ENCODE measurements at places on chromosomes 16 and 17. TPM values are rescaled to one million over a fixed set of nuclear protein-coding genes. Genes with fewer than 3 reads are reported as not detected.

GRCh38 chr17:67105213-67105612 lies 60.9 kb downstream of the CACNG1 start:
- H3K4me3 ChIP-seq, result no peak overlapping the region
- H3K36me3 ChIP-seq, result peaks cover 35% of the 10 kb centered on the region
- no peaks in the 10 kb centered on the region for H3K4me1 ChIP-seq
- no peak overlapping the region for H3K27ac ChIP-seq
- no peaks in the 10 kb centered on the region for H3K27me3 ChIP-seq

GRCh38 chr17:40356990-40357881 lies 7.3 kb downstream of the GJD3 start:
- H3K4me3 ChIP-seq, result no peak overlapping the region
- peaks cover 34% of the 10 kb centered on the region for H3K4me1 ChIP-seq
- H3K27ac ChIP-seq, result no peak overlapping the region
- DNase-seq, result no peak
- peaks cover 12% of the 10 kb centered on the region for H3K27me3 ChIP-seq

- H3K27ac ChIP-seq, result no peak overlapping the region
- H3K4me1 ChIP-seq, result peaks cover 10% of the 10 kb centered on the region
- no peak for DNase-seq
Measured at GRCh38 chr17:8687737-8688466, 56.7 kb downstream of the CCDC42 start.

- H3K27ac ChIP-seq, result no peak overlapping the region
- no peak for DNase-seq
- H3K36me3 ChIP-seq, result peaks cover 5% of the 10 kb centered on the region
- no peaks in the 10 kb centered on the region for H3K27me3 ChIP-seq
- H3K4me1 ChIP-seq, result no peaks in the 10 kb centered on the region
Measured at GRCh38 chr17:27624539-27624938, 6.4 kb upstream of the LGALS9 start.

The LPO gene
- total RNA-seq, result not detected

DNA sequence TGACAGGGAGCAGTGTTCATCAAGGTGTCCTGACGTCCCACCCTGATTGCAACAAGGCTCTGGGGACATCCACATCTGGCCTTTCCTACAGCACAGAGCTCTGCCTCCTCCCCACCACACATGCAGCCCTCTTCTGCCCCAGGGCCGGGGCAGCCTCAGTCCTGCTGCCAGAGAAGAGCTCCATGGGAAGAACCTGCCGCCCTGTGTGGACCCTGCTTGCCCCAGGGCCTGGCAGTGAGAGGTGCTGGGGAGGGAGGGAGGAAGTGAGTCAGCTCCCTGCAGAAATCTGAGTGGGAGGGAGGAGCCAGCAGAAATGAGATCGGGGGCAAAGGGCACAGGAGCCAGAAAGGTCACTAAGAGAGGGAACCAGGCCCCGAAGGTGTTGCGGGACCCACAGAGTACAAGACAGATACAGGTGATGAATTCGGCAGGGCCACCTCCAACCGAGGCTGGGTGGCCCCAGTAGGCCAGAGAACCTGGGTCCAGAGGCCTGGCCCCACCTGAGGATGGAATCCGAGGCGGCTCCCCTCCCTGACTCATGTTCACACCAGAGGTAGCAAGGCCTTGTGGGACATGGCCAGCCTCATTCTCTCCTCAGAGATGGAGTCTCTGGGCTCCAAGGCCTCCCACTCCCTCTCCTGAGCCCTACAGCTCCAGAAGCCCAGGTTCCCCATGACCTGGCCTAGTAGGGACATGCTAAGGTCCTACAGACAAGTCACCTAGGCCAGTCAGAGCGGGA lies 24.8 kb downstream of the MYO18A start:
- H3K4me1 ChIP-seq, result peaks cover 65% of the 10 kb centered on the region
- peaks cover 4% of the 10 kb centered on the region for H3K36me3 ChIP-seq
- DNase-seq, result no peak
- H3K27me3 ChIP-seq, result no peaks in the 10 kb centered on the region
- peak overlapping the region; percentile 87 for H3K27ac ChIP-seq

The MYH1 gene
- not detected for total RNA-seq

- peaks cover 4% of the 10 kb centered on the region for H3K27me3 ChIP-seq
- peaks cover 9% of the 10 kb centered on the region for H3K4me1 ChIP-seq
- DNase-seq, result no peak
- H3K27ac ChIP-seq, result no peak overlapping the region
Measured at GRCh38 chr17:64413513-64413912, 22.9 kb upstream of the PECAM1 start.

GRCh38 chr17:3812771-3813170 lies 11.8 kb upstream of the ITGAE start:
- no peaks in the 10 kb centered on the region for H3K4me1 ChIP-seq
- no peak overlapping the region for H3K27ac ChIP-seq
- no peak for DNase-seq
- H3K4me3 ChIP-seq, result no peak overlapping the region
- no peaks in the 10 kb centered on the region for H3K27me3 ChIP-seq

GRCh38 chr16:54414671-54415070 lies 128.1 kb upstream of the IRX3 start:
- H3K36me3 ChIP-seq, result no peaks in the 10 kb centered on the region
- DNase-seq, result no peak
- no peak overlapping the region for H3K4me3 ChIP-seq
- H3K27me3 ChIP-seq, result peaks cover 44% of the 10 kb centered on the region
- H3K27ac ChIP-seq, result no peak overlapping the region
- peaks cover 35% of the 10 kb centered on the region for H3K4me1 ChIP-seq

GRCh38 chr17:17576772-17577234 lies 14.7 kb downstream of the PEMT start:
- H3K27me3 ChIP-seq, result no peaks in the 10 kb centered on the region
- H3K27ac ChIP-seq, result peak overlapping the region; percentile 36
- no peaks in the 10 kb centered on the region for H3K36me3 ChIP-seq
- no peak for DNase-seq

DNA sequence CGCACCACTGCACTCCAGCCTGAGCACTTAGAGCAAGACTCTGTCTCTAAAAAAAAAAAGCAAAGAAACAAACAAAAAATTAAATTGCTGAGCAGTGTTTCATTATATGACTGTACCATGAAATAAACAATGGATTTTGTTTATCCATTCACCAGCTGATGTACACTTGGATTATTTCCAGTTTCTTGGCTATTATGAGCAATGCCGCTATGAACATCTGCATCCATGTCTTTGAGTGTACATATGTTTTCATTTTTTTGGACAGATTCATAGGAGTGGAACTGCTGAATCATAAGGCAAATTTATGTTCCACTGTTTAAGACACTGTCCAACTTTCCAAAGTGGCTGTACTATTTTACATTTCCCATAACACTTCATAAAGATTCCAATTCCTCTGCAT lies 8.0 kb downstream of the RNF157 start:
- peaks cover 3% of the 10 kb centered on the region for H3K36me3 ChIP-seq
- no peaks in the 10 kb centered on the region for H3K4me1 ChIP-seq
- DNase-seq, result no peak
- H3K27me3 ChIP-seq, result peaks cover 3% of the 10 kb centered on the region

- H3K27ac ChIP-seq, result no peak within 1 kb of the TSS
- no peaks in the 10 kb centered on the region for H3K36me3 ChIP-seq
- no peaks in the 10 kb centered on the region for H3K4me1 ChIP-seq
- H3K4me3 ChIP-seq, result peak within 1 kb of the TSS; percentile 51
- no peak for DNase-seq
- peaks cover 85% of the 10 kb centered on the region for H3K27me3 ChIP-seq
Measured at GRCh38 chr17:42180922-42181850, at the start of gene KCNH4. Gene KCNH4 (minus strand): TSS chr17:42181142. CDS start chr17:42180945, 197 bp downstream.

The SPATA32 gene
- total RNA-seq, result not detected

- H3K4me3 ChIP-seq, result peak overlapping the region; percentile 71
- no peaks in the 10 kb centered on the region for H3K36me3 ChIP-seq
- no peak overlapping the region for H3K27ac ChIP-seq
- peaks cover 13% of the 10 kb centered on the region for H3K4me1 ChIP-seq
- H3K27me3 ChIP-seq, result peaks cover 55% of the 10 kb centered on the region
- DNase-seq, result peak; percentile 85
Measured at GRCh38 chr17:21511363-21512195, 135.4 kb downstream of the KCNJ12 start.

- H3K36me3 ChIP-seq, result no peaks in the 10 kb centered on the region
- H3K27me3 ChIP-seq, result peaks cover 3% of the 10 kb centered on the region
- peaks cover 5% of the 10 kb centered on the region for H3K4me1 ChIP-seq
Measured at GRCh38 chr16:31439519-31439918, 3.1 kb downstream of the ZNF843 start.

The CDH8 gene
- 8.0 TPM for total RNA-seq

The KRT33B gene
- not detected for total RNA-seq

The SMYD4 gene
- total RNA-seq, result 18.0 TPM

GRCh38 chr16:79677799-79678530 lies 77.4 kb upstream of the MAF start:
- no peaks in the 10 kb centered on the region for H3K27me3 ChIP-seq
- H3K4me1 ChIP-seq, result no peaks in the 10 kb centered on the region
- H3K4me3 ChIP-seq, result no peak overlapping the region
- H3K27ac ChIP-seq, result no peak overlapping the region

The KRTAP9-8 gene
- not detected for total RNA-seq

DNA sequence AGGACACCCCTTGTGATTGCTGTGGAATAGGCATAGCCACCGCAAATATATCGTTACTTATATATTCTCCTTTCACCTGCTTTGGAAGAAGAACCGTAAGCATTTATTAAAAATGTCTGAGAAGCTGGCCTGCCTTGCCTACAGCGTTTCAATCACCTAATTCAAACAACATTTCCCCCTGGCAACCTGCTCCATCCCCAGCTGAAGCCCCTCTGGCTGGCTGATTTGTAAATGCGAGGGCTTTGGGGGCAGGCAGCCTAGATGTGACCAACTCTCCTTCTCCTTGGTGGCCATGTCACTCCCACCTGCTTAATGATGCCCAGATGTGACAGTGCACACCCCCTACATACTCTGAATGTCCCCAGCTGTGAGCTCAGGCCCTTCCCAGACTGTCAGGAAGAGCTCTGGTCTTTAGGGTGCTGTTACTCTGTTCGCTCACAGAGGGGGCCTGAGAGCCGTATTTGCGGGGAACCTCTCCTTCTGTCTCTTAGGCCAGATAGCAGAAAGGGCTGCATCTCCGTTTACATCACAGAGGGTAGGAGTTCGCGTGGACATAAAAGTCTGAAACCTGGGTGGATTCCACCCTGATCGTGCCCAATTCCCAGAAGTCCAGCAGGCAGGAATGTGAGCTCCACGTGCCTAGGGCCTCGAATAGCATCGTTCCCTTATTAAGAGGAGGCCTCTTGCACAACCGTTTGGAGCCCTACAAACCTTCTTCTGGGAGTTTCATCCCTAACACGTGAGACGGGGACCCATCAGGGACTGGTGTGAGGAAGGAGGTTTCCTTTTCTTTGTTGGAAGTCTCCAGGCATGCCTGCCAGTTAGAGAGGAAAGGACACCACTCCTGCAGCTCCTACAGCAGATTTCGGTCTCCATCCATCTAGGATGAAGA lies 2.4 kb upstream of the SDK2 start:
- H3K4me3 ChIP-seq, result peak overlapping the region; percentile 81
- DNase-seq, result peak; percentile 51
- peak overlapping the region; percentile 26 for H3K27ac ChIP-seq

The GNG13 gene
- not detected for total RNA-seq

The ASGR1 gene
- total RNA-seq, result 9.7 TPM

- no peaks in the 10 kb centered on the region for H3K4me1 ChIP-seq
- no peak overlapping the region for H3K4me3 ChIP-seq
- H3K27me3 ChIP-seq, result peaks cover 12% of the 10 kb centered on the region
- no peak for DNase-seq
- no peak overlapping the region for H3K27ac ChIP-seq
Measured at GRCh38 chr17:63950940-63951907, 19.1 kb upstream of the CD79B start.

GRCh38 chr17:45677770-45678169 lies 106.3 kb upstream of the CRHR1 start:
- H3K36me3 ChIP-seq, result no peaks in the 10 kb centered on the region
- no peak for DNase-seq
